Esophagus muscularis mucosa (tissue), 4 donors: ENCODE measurements at places on chromosomes 1 and 21. TPM values are rescaled to one million over a fixed set of nuclear protein-coding genes. Genes with fewer than 3 reads are reported as not detected.
A peak's percentile ranks its signal among the peaks of the same experiment; 100 is the strongest.

GRCh38 chr21:45253633-45254459, 33.8 kb downstream of the POFUT2 start:
- peaks cover 8% of the 10 kb centered on the region for H3K27me3 ChIP-seq
- no peak overlapping the region for H3K27ac ChIP-seq
- no peaks in the 10 kb centered on the region for H3K36me3 ChIP-seq
- DNase-seq: peak; percentile 57
- no peak overlapping the region for H3K4me3 ChIP-seq

The FMO4 gene
- 3.2 TPM for total RNA-seq

The IBA57 gene
- 5.6 TPM for total RNA-seq

GRCh38 chr1:23480187-23481025, 3.6 kb downstream of the ASAP3 start:
- H3K36me3 ChIP-seq: no peaks in the 10 kb centered on the region
- H3K4me1 ChIP-seq: peaks cover 50% of the 10 kb centered on the region
- H3K27me3 ChIP-seq: no peaks in the 10 kb centered on the region
- H3K4me3 ChIP-seq: no peak overlapping the region
- H3K27ac ChIP-seq: no peak overlapping the region

GRCh38 chr21:16592381-16592780, 862.6 kb downstream of the USP25 start:
- H3K27me3 ChIP-seq: no peaks in the 10 kb centered on the region
- H3K36me3 ChIP-seq: no peaks in the 10 kb centered on the region
- DNase-seq: no peak
- H3K27ac ChIP-seq: no peak overlapping the region
- H3K4me3 ChIP-seq: no peak overlapping the region

GRCh38 chr1:84803604-84804003, 89.4 kb downstream of the LPAR3 start:
- no peaks in the 10 kb centered on the region for H3K27me3 ChIP-seq
- no peaks in the 10 kb centered on the region for H3K4me1 ChIP-seq
- H3K27ac ChIP-seq: no peak overlapping the region
- H3K36me3 ChIP-seq: no peaks in the 10 kb centered on the region

GRCh38 chr1:92117526-92117925, 37.4 kb downstream of the BTBD8 start:
- no peaks in the 10 kb centered on the region for H3K36me3 ChIP-seq
- H3K27ac ChIP-seq: no peak overlapping the region
- no peak overlapping the region for H3K4me3 ChIP-seq
- H3K4me1 ChIP-seq: no peaks in the 10 kb centered on the region
- no peak for DNase-seq
- H3K27me3 ChIP-seq: no peaks in the 10 kb centered on the region

The LCE2C gene
- not detected for total RNA-seq

DNA sequence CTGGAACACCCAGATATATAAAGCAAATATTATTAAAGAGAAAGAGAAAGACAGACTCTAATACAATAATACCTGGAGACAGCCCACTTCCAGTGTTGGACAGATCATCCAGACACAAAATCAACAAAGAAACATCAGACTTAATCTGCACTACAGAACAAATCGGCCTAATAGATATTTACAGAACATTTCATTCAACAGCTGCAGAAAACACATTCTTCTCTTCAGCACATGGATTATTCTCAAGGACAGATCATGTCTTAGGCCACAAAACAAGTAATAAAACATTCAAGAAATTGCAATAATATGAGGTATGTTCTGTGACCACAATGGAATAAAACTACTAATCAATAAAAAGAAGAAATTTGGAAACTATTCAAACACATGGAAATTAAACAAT, 398.3 kb upstream of the DUSP10 start:
- no peak overlapping the region for H3K4me3 ChIP-seq
- DNase-seq: no peak
- H3K36me3 ChIP-seq: no peaks in the 10 kb centered on the region
- H3K27me3 ChIP-seq: no peaks in the 10 kb centered on the region
- H3K27ac ChIP-seq: no peak overlapping the region
